ENCODE measurements at places on chromosomes 12 and 14.

GRCh38 chr14:24246765-24247212 is 4.4 kb upstream of the TINF2 start:
- DNase-seq, result no peak

- DNase-seq, result no peak
These were observed 2.8 kb upstream of the CYP46A1 start for GRCh38 chr14:99681101-99681831.

- peak; percentile 21 for DNase-seq
These were observed 34.3 kb upstream of the SLC38A1 start for GRCh38 chr12:46303039-46303666.

- DNase-seq, result no peak
These were observed 47.8 kb downstream of the MYRFL start for GRCh38 chr12:69872804-69873203.

DNA sequence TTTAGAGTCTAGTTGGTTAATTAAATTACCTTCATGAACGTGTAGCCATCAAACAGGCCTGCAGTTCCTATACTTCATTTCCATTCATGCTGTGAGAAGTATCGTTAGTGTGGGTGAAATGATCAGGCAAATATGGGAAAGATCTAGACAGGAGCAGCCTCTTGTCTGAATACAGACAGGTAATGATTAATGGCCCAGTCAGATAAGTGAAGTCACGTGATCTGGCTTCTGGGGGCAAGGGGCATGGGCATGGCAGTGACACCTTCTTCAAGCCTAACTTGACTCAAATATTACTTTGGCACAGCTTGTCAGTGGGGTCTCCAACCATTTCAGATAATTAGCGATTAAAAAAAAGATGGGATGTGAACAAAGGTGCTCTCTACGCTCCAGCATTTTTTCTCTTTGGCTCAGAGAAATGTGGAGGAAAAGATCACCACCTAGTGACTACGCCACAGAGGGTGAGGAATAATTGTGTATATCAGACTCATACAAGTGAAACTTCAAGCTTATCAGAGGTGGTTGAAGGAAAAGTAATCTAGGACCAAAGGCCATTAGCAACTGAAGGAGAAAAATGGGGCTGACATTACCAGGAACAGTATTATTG is 17.8 kb downstream of the GUCY2C start:
- no peak for DNase-seq

DNA sequence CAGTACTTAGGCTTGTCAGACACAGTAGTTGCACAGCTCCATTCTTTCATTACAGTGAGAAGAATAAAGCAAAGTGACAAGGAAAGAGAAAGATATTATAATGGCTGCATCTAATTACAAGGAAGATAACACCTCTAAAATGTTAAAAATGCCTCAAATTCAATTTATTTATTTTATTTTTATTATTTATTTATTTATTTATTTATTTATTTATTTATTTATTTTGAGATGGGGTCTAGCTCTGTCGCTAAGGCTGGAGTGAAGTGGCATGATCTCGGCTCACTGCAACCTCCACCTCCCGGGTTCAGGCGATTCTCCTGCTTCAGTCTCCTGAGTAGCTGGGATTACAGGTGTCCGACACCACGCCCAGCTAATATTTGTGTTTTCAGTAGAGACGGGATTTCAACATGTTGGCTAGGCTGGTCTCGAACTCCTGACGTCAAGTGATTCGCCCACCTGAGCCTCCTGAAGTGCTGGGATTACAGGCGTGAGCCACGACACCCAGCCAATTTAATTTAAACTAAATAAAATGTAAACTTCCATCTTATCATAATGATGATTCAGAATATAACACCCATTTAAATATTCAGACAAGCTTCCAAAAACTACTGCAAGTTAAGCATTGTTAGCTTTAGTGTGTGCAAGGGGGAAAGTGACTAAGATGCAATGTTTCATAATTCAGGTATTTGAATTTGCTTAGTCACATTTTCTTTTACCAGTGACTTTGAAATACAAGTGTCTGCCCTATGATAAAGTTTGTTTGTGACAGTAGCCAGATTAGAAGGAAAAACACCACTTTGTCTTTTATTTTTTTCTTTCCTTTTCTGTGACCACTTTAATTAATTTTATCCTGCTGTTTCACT is 2.4 kb upstream of the CFAP54 start:
- DNase-seq, result no peak

- DNase-seq, result no peak
These were observed 5.7 kb downstream of the LHX5 start for GRCh38 chr12:113465808-113466453.

DNA sequence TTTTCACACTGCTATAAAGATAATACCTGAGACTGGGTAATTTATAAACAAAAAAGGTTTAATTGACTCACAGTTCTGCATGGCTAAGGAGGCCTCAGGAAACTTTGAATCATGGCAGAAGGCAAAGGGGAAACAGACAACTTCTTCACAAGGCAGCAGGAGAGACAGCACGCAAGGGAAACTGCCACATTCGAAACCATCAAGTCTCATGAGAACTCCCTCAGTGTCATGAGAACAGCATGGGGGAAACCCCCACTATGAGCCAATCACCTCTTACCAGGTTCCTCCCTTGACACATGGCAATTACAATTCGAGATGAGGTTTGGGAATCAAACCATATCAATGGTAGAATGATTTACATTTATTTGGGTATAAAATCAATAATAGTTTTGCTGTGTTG is 558.5 kb downstream of the TMTC2 start:
- DNase-seq, result no peak

- DNase-seq, result no peak
These were observed 408.6 kb upstream of the SYT1 start for GRCh38 chr12:78455991-78456390.

DNA sequence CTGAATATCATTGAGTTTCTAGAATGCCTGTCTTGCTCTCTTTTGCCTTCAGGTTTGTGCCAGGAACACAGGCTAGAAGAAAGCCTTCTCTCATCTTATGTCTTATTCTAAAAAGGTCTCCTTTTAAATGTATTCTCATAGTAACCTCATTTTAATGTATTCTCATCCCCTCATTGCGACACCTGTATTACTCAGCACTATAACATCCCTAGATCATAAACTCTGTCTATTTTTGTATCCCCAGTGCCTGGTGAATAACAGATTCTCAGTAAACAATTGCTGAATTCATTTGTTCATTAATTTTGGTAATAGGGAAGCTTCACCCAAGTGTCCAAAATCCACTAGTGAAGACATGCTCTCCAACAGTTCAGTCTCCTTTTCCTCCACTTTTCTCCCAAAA is 8.8 kb upstream of the LRRK2 start:
- no peak for DNase-seq

GRCh38 chr14:78164226-78164853 is 5.8 kb upstream of the NRXN3 start:
- no peak for DNase-seq

GRCh38 chr12:99804715-99805114 is 157.2 kb downstream of the GARIN6 start:
- DNase-seq, result no peak

DNA sequence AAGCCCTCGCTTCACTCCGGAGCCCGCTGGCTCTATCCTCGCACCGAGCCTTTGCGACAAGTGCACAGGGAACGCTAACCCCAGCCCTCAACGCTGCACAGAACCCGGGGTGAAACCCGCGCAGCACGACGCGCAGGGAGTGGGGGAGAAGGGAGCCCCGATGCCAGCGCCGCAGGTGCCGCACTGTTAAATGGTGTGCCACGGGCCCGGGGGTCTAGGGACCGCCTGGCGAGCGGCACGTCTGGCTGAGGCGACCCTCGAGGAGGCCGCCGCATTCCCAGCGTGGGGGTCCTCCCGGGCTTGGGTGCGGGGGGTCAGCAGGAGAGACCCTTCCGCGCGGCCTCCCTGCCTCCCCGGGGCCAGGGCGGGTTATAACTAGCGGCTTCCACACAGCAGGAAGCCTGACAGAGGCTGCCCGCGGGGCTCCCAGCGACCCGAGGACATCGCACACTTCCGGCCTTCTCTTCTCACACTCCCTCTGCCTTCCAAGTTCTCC is 23.8 kb upstream of the LRTM2 start:
- no peak for DNase-seq
